ENCODE measurements at places on chromosomes 7 and 10.

GRCh38 chr10:49629431-49629881 is 15.6 kb downstream of the CHAT start:
- DNase-seq: no peak

DNA sequence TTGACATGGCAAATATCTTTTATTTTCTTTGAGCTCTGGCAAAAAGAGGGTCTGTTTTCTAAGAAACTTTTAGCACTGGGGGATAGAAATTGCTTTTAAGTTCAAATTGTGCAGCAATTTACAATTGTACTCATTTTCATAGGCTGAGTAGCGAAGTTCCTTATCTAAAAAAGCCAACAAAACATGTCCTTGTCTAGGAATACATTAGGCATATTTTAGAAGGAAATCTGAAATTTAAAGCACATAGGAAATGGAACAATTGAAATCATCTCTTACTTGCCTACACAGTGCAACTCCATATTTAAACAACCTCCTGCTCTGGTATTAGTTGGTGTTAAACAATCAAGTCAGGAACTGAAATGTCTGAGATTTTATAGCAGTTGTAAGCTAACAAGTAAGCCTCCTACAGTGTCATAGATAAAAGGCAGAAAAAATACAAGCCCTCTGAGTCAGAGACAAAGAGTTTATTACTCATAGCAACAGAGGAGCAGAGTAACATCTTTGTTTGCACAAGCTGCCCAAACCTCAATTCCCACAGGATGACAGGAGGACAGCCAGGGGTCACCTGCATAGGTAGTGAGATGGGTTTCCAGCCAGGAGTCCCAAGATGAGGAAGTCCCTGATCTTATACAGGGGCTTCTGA is 280.2 kb upstream of the HGF start:
- DNase-seq: peak; percentile 19

GRCh38 chr10:132832186-132832969 is 46.4 kb upstream of the NKX6-2 start:
- no peak for DNase-seq

- no peak for DNase-seq
Observed at GRCh38 chr7:132446260-132446659, 130.0 kb downstream of the PLXNA4 start.

GRCh38 chr10:17673471-17674061 is 29.6 kb downstream of the STAM start:
- DNase-seq: peak; percentile 27

- DNase-seq: no peak
Observed at GRCh38 chr10:43268491-43268890, 1.6 kb upstream of the RASGEF1A start.

DNA sequence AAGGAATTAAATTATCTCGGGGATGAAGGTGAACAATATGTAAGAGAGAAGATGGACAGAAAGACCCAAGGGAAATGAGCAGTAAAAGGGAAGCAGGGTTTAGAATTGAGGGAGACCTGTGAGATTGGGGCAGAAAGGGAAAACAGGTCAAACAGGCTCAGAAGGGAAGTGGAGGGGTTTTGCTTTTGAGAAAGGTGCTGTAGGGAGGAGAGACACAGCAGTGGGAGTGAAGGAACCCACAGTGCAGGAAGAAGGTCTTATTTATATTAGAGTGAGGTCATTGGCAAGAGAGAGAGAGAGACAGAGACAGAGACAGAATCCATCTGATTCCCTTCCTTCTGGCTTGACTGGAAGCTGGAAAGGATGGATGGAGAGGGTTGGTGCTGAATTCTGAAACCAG is 3.5 kb upstream of the TCAF1 start:
- DNase-seq: no peak

- DNase-seq: peak; percentile 29
Observed at GRCh38 chr10:80493522-80494051, 39.5 kb downstream of the TSPAN14 start.

DNA sequence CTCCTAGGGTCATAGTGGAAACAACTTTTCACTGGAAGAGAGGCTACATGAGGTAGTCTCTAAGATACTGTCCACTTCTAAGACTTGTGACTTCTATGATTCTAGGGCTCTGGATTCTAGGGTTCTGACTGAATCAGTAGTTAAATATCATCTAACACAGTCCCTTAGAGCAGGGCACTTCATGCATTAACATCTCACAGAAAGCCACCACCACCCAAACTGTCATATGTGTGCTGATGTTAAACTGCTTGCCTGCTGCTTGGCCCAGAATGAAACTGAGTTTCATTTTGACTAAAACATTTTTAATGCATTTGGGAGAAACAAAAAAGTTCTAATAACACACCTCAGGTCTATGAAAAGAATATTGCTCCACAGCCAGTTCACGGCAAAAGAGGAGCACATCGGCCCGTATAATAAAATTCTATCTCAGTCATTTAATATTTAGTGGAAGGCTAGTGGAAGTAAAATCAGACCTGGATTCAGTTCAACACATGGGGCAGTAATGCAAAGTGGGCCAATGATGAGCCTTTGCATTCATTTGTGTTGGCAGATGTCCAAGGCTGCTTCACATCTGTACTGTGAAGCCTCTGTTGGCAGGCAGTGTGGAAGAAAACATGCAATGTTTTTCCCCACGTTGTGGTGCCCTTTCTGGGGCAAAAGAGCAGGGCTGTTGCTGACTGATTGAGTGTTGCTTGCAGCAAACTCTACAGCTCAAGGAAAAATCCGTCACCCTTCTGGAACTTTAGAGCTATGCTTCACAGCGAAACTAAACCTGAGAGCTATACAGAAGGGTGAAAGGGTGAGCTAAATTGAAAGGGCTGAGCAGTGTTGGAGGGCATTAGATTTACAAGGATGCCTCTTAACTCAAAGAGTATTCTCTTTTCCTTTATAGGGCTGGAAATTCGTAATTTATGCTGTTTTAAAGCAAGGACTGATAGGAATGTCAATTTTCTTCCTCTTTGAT is 33.5 kb upstream of the AUTS2 start:
- no peak for DNase-seq

DNA sequence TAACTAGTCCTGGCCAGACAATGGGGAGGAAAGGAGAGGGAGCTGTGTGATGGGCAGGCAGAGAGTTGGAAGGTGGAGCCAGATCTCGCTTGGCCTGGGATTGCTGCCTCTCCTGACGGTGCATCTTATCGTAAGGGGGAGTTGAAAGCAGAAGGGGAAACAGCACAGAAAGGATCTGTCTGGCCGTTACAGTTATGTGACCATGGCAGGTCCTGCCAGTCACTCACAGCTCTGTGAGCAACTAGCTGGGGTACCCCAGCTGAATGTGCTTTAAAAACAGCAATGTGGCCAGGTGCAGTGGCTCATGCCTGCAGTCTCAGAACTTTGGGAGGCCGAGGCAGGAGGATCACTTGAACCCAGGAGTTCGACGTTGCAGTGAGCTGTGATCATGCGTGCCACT is 8.1 kb downstream of the BLVRA start:
- no peak for DNase-seq

DNA sequence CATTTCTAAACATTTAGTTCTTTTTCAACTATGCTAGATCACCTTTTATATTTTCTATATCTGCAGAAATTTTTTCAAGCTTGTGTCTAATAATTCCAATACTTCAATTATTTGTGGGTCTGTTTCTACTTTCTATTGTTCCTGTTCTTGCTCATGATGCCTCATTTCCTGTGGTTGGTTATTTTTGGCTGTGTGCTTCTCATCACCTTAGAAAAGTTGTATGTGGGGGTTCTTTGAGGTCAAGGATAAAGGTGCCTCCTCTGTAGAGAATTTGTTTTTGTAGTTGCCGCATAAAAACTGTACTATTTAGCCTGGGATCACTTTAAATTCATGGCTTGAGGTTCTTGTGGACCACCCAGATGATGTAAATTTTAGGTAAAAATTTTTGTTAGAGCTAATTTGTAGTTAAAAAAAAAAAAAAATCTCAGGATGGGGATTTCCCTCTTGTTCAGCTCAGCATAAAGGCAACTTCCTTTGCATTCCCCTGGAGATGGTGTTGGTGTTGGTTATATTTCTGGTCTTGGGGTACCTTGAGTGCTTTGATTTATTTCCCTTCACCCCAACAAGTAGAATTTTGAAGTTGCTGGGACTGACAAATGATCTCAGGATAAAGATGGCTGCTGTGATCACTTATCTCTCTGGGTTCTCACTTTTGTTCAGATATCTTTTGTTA is 27.0 kb upstream of the JAZF1 start:
- DNase-seq: no peak
